HTR-8/SVneo (cell line): ENCODE measurements at places on chromosomes 3 and 15.

DNA sequence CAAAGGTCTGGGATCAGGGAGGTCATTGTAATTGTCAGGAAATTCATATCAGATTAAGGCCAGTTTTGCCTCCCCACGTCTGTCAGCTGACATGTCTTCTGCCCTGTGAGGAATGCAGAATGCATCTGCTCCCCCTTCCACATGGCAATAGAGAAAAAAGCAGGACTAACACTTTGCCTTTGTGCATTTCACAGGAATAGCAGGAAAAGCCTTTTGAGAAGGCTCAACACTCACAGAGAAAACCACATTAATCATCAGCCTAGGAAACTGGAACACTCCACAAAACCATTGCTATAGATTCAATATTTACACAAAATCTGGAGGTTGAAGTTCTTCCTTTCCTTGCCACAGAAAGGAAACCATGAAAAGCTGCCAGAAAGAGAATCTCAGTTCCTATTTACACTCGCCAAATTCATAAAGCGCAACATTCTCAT, 165.2 kb upstream of the HES1 start:
- no peak for DNase-seq

DNA sequence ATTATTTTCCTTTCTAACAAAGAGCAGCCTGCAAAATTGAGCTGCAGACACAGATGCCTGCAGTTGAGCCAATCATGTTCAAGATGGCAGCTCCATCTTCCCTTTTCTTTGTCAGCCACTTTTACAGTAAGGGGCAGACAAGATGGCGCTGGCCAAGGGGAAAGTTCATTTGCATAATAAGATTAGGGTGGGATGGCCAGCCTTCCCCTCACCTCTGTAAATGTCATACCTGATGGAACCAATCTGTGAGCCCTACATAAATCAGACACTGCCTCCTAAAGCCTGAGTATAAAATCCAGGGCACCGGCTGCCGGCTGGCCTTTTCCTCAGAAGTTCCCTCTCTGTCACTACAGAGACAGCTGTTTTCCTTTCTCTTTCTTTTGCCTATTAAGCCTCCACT, 15.8 kb downstream of the PATL2 start:
- no peak for DNase-seq

GRCh38 chr3:127654374-127654773, 18.4 kb upstream of the ABTB1 start:
- DNase-seq: no peak

DNA sequence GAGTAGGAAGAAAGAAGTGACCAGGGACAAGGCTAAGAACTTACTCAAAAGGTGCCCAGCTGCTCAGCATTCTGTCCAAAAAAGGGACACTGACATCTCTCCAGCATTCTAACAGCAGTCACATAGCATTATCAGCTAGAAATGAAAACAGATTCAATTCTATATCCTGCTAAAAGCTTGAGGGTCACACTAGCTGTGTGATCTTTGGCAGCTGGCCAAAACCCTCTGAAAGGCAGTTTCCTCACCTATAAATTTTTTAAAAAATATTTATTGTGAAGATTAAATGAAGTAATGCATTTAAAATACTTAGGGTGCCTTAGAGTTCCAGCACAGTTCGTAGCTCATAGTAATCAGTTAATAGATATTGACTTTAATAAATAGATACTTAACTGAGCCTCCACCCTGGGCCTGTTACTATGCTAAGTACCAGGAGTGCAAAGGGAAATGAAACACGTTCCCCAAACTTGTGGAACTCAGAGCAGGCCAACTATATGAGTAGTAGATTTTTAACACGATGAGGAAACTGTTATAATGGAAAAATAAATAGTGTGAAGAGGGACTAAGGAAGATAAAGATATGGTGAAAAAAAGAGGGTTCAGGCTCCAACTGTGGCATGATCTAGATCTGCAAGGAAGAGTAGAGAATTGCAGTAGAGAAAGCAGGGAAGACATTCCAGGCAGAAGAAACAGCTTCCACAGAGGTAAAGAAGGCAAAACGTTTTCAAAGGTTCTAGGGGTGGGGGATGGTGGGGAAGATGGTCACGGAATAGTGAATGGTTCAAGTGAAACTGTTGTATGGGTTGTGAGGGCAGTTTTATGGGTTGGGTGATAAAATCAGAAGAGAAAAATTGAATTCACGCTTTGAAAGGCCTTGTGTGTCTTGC, 11.4 kb downstream of the CD86 start:
- no peak for DNase-seq

DNA sequence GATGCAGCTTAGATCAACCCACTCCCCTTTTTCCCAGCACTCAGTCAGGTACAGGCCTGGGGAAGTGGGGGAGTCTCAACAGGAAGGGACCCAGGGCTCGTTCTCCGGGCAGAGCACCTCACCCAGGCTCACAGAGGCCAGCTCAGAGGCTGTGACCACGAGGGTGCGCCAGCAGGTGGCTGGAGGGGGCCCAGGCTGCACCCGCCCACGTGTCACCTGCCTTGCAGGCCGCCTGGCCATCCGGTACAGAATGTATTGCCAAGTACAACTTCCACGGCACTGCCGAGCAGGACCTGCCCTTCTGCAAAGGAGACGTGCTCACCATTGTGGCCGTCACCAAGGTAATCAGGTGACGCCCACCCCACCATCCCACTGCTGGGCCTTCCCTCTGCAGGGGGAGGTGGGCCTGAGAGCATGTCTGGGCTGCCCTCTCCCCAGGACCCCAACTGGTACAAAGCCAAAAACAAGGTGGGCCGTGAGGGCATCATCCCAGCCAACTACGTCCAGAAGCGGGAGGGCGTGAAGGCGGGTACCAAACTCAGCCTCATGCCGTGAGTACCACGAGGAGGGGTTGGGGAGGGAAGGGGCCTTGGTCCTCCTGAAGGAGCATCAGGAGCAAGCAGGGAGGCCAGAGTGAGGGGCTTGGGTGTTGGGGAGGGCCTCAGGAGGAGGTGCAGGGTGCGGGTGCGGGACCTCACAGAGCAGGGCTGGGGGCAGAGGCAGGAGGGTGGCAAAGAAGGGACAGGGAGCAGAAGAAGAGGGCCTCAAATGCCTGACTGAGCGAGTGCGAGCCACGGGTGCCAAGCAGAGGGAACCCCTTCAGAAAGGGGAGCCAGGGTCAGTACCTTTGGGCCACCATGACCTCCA, 14.0 kb upstream of the LMAN1L start:
- DNase-seq: no peak

GRCh38 chr15:40290918-40291574, 8.2 kb upstream of the ANKRD63 start:
- no peak for DNase-seq

GRCh38 chr15:47682661-47683060, 34.6 kb upstream of the SEMA6D start:
- DNase-seq: no peak

- DNase-seq: no peak
Measured at GRCh38 chr3:196292286-196292923, 4.9 kb upstream of the PCYT1A start.

DNA sequence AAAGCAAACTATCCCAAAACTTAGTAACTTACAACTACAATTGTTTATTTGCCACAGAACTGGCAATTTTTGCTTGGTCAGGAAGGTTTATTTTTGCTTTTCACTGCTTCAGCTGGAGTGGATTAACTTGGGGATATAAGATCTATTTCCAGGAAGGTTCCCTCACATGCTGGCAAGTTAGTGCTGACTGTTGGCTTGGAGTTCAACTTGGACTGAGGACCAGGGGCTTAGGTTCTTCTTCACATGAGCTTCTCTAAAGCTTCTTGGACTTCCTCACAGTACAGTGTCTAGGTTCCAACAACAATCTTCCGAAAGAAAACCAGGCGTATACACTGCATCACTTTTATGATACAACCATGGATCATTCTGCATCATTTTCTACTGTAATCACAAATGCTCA, 264.4 kb downstream of the CHL1 start:
- no peak for DNase-seq
